Right atrium auricular region (tissue), 2 donors: ENCODE measurements at places on chromosomes 3 and 15. TPM values are rescaled to one million over a fixed set of nuclear protein-coding genes. Genes with fewer than 3 reads are reported as not detected.

GRCh38 chr15:66753687-66754377 is 51.8 kb downstream of the SMAD6 start:
- DNase-seq: no peak

The ISLR2 gene
- 0.31 TPM for total RNA-seq

The LRRC2 gene
- 7.0 TPM for total RNA-seq

The RAD54L2 gene
- total RNA-seq: 7.8 TPM

The TMC3 gene
- not detected for total RNA-seq
